ENCODE measurements at places on chromosomes 5 and 9.

GRCh38 chr9:70616228-70616990 is 202.0 kb upstream of the KLF9 start:
- no peak for DNase-seq

DNA sequence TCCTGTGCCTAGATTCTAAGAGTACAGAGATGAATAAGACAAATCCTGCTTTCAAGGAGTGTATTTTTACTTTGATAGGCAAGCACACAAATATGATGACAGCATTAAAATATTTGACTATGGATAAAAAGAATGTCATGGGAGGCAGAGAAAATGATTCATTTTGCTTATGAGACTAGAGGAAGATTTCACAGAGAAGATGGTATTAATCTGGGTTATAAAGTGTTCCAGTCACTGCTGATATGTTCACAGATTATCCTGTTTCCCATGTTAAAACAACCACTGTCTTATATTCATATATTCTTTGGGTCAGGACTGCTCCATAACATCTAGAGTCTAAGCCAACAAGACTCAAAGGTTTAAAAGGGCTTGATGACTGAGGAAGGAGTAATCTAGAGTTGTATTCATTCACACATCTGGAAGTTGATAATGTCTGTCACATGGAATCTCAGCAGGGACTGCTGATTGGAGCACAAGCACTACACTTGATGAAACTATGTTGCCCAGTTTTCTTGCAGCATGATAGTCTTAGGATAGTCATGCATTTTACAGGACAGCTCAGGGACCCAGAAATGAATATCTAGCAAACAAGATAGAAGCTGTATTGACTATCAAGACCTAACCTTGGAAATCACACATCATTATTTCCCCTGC is 79.3 kb downstream of the STARD4 start:
- no peak for DNase-seq

DNA sequence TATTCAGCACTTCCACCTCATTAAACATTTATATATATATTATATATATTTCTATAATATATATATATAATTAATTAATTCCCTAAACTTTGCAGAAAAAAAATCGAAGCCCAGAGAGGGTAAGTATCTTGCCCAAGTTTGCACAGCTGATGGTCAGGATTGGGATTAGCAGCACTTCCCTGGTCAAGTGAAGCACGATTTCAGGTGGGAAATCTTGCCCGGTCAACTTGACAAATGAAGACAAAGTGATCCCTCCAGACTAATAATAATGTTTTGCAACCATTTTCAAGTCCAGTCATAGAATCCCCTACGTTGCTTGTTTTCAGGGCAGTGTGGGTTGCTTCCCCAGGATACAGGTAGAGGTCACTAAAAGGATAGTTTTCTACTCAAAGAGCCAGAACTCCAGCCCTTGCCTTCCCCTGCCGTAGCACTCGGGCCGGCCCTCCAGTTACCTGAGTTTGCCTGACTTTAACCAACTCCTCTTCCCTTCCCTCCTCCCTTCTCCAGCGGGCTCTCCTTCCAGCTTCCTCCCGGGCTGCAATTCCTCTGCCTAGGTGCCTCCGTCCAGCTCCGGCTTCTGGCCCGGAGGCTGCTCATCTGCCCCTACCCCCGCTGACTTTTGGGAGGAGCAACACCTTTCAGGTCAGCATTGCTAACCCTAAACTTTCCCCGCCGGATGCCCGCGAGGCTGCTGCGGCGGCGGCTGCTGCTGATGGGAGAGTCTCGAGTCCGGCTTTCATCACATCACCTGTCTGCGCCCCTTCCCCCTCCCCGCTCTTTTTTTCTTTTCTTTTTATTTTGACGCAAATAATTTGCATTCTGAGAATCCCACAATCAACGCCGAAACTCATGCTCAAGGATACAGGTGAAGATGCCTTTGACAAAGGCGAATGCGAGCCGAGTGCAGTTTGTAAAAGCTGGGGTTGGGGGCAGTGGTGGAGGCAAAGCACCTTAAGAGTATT is 930 bp downstream of the PRLR start:
- no peak for DNase-seq

DNA sequence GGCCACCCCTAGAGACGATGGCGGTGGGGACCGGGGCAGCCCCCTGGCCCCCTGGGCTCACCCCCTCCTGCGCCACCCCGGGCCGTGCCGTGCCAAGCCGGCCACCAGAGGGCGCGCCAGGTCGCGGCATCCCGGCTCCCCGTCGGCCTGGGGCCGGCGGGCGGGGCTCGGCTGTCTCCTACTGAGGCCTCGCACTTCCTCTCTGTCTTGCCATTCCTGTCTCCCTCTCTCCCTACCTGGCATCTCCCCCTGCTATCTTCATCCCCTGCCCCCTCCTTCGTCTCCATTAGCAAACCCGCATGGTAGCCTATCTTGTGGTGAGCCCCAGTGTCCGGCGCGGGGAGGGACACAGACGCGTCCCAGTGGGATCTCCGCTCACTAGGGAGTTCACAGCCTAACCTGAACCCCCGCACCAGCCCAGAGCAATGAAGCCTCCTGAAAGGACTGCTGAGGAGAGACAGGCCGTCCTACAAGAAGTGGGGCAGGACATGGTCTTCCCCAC is 29.8 kb upstream of the FABP6 start:
- DNase-seq, result peak; percentile 27

- no peak for DNase-seq
Observed at GRCh38 chr5:37754976-37755375, 84.9 kb downstream of the GDNF start.

- DNase-seq, result peak; percentile 7
Observed at GRCh38 chr5:10735569-10736276, 25.3 kb downstream of the DAP start.

DNA sequence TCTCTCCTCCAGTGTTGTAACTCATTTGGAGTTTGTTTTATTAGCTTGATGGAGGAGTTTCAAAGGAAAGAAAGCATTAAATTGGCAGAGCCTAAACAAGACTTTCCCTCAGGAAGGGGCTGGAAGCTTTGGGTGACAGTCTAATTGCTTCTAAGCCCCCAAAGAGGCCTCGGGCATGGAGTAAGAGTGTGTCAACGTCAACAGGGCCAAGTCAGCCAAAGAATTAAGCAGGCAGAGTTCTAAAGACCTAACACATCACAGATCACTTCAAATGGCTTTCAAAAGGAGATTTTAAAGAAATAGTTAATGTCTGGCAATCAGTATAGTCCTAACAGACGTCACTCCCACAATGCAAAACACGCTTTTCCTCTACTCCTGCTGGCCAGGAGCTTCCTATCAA is 234.5 kb downstream of the EFNA5 start:
- DNase-seq, result no peak

GRCh38 chr9:130107234-130107861 is 53.6 kb downstream of the GPR107 start:
- no peak for DNase-seq

GRCh38 chr5:115419846-115420585 is 123.6 kb upstream of the CCDC112 start:
- DNase-seq, result no peak

- peak; percentile 69 for DNase-seq
Observed at GRCh38 chr9:35481347-35481975, 8.4 kb upstream of the RUSC2 start.

- no peak for DNase-seq
Observed at GRCh38 chr5:97136475-97136874, 5.9 kb downstream of the LIX1 start.

DNA sequence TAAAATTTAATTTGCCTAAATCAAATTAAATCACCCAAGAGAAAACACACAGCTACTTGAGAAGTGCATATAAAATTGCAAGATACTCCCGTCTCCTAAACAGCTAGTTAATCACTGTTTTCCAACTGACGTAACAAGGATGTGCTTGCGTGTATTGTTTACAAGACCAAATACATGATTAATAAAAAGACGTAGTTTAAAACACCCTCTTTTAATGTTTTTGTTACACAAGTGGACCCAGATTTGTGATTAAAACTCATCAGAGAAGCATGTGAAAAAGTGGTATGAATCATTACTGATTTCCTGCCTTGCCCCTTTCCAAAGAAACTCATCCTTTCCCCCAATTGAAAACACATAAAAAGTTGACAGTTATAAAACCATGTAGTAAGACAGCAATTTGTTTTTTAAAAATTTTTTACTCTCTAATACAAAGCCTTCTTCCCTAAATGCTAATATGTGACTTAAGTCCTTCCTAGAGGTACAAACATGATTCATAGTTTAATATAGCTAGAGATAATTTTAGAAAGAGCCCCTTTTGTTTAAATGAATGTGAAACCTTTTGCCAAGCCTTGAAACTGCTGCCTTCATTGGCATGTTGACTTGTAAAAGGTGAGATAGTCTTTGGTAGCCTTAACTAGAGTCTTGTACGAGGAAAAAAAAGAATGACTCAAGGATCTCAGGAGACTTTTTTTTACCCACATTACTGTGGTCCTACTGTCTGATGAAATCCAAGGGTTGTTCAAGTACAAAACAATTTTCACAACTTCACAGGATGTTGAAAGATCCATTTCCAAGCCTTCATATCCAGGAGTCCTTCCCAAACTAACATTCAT is 61.4 kb upstream of the FST start:
- DNase-seq, result no peak

DNA sequence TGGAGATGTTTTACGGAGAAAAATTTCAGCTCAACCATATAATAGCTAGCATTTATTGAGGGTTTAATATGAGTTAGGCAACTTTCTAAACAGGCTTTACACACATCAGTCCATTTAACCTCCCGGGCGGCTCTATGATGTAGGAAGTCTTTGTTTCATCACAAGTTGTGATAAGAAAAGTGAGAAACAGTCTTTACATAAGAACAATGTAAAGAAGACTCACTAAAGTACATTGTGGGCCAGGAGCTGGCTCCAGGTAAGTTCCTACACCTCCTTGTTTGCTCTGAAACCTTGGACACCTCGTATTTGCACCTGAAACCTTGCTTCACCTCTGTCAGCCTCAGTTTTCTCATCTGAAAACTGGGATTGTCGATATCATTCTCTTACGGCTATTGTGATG is 116.1 kb downstream of the JAKMIP2 start:
- no peak for DNase-seq

DNA sequence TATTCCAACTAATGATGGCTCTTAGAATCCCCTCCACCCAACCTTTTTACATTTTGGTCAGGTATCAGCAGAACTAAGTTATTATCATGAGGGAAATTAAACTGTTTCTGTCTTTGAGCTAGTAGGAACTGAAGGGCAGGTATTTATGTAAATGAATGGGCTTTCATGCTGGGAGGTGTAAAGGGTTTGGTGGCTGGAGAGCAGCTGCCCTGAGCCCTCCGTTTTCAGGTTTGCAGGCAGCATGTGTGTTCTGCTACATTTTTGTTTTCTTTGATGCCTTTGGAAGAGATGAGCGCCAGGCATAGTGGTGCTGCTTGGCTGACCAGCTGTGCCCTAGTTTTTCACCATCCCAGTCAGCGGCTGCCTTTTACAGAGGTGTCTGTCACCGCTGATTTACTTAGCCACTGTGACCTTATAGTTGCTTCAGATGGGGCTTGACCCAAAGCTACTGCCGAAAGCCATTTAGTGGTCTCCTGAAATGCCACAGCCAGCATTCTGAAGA is 231.9 kb downstream of the MAST4 start:
- DNase-seq, result no peak

DNA sequence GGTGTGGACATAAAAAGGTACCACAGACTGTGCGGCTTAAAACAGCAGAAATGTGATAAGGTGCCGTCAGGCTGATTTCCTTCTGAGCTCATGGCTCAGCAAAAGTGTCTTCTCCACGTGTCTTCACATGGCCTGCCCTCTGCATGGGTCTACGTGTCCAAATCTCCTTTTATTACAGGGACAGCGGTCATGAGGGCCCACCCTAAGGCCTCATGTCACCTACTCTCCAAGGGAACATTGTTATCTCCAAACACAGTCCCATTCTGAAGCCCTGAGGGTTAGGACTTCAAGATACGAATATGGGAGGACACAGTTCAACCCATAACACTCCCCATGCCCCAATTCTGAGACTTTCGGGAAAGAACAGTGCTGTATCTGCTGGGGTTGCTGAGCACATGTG is 35.2 kb downstream of the COL23A1 start:
- DNase-seq, result no peak
